ENCODE measurements at places on chromosomes 7 and 10.

DNA sequence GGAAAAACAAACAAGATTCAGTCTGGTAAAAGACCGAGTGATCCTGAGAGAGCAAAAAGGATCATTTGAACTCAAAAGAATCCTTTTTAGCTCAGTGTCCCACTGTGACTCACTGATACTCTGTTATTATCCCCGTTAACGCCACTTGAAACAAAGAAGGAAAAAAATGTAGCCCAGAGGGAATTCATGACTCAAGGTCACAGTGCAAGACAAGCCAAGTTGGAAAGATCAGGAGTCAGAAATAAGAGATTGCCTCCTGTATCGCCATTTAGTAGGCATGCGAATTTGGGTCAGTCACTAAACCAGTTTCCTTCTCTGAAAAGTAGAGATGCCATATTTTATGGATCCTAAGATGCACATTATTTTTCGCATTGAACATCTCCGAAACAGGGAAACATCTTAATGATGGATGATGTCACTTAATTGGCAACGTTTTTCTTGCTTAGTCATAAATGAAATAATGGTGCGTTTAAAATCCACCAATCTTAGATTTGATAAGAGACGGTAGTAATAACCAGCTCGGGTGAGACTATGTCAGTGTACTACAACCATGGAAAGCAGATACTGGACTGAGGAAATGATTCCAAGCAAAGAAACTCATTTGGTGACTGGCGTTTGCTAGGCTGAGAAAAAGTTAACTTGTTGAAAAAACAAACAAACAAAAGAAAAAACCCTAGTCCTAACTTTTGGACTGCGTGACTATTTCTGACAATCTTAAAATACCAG is 502.0 kb upstream of the CELF2 start:
- no peak for DNase-seq

GRCh38 chr7:28550580-28551186 is 138.4 kb downstream of the CREB5 start:
- no peak for DNase-seq

GRCh38 chr10:114996542-114996941 is 58.5 kb downstream of the TRUB1 start:
- DNase-seq: no peak

GRCh38 chr10:91551856-91552255 is 81.0 kb downstream of the PPP1R3C start:
- no peak for DNase-seq

- DNase-seq: no peak
Measured at GRCh38 chr7:4607311-4607729, 74.8 kb upstream of the FOXK1 start.

DNA sequence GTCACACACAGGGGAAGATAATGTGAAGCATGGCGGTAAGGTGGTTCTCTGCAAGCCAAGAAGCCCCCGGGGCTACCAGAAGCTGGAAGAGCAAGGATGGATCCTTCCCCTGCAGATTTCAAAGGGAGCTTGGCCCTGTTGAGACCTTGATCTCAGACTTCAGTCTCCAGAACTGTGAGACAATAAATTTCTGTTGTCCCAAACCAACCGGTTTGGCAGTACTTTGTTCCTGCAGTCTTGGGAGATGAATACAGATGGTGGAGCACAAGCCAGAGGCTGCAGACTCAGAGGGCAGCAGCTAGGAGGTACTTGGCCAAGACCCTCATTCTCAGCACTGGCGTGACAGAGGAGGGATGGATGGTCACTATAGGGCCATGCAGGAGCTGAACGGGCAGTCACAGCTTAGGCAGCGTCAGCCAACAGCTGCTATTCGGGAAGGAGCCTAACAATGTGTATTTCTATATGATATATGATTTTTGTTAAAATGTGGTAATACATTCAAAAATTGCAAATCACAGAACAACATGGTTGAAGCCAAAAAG is 387.3 kb downstream of the TNS3 start:
- DNase-seq: no peak
